ENCODE measurements at places on chromosomes 2 and 18.

GRCh38 chr2:1588978-1589621 is 155.2 kb downstream of the PXDN start:
- DNase-seq = no peak

GRCh38 chr18:29586210-29586609 is 1409.3 kb upstream of the CDH2 start:
- no peak for DNase-seq

DNA sequence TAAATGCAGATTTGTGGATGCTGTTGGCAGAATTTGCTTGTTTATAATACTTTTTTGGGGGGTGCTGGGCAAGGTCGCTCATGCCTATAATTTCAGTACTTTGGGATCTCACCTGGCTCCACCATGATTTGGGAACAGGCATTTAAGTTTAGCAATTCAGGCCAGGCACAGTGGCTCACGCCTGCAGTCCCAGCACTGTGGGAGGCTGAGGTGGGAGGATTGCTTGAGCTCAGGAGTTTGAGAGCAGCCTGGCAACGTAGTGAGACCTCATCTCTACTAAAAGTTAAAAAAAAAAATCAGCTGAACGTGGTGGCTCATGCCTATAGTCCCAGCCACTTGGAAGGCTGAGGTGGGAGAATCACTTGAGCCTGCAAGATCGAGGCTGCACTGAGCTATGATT is 20.7 kb downstream of the TANC1 start:
- DNase-seq = no peak

GRCh38 chr2:164873210-164873908 is 31.7 kb upstream of the COBLL1 start:
- DNase-seq = no peak

GRCh38 chr2:100199421-100199820 is 57.0 kb upstream of the AFF3 start:
- DNase-seq = no peak

- DNase-seq = no peak
Measured at GRCh38 chr2:76711490-76711889, 810.7 kb downstream of the LRRTM4 start.

GRCh38 chr2:215105607-215106354 is 32.6 kb downstream of the ABCA12 start:
- no peak for DNase-seq
